ENCODE measurements at places on chromosomes 2 and 18. TPM values are rescaled to one million over a fixed set of nuclear protein-coding genes. Genes with fewer than 3 reads are reported as not detected.

Gene WDSUB1
- total RNA-seq: 12.1 TPM

Gene DGUOK
- total RNA-seq: 18.1 TPM

Gene CDK5R2
- not detected for total RNA-seq

Gene FAM124B
- total RNA-seq: 1.2 TPM

GRCh38 chr2:8235419-8235818, 446.4 kb upstream of the ID2 start:
- DNase-seq: no peak

GRCh38 chr2:231348173-231348572, 47.3 kb upstream of the B3GNT7 start:
- no peak for DNase-seq

- no peak for DNase-seq
These were observed 13.9 kb upstream of the UGT1A8 start for GRCh38 chr2:233603520-233603919.

DNA sequence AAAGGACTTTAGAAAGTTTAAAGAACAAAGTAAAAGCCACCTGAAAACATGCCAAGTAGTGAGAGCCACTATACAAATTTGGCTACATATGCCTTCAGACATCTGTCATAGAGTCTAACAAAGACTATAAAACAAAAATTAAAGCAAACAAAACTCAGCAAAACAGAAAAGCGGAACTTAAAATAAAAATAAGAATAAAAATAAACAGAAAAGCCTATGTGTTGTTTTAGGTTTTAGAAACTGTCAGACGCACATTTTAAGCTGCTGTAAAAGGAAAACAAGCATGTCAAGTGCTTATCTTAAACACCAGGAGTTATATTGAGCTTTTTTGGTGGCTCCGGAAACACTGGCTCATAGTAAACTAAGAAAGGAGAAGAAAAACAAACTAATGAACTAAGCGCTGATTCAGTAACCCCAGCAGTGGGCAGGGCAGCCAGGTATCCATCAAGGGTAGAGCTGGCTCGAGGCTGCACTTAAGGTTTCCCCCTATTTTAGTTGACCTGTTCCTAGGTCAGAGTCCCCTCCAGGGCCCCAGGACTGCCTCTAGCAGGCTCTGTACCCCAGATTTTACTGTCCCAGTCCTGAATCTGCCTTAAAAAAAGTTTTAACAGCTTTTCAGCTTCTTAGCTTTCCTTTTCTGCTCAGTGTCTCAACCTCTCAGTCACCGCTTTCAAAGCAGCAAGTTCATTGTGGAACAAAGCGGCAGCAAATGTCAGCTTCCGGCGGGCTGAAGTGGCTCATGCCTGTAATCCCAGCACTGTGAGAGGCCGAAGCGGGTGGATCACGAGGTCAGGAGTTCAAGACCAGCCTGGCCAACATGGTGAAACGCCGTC, 15.4 kb upstream of the RMC1 start:
- no peak for DNase-seq

DNA sequence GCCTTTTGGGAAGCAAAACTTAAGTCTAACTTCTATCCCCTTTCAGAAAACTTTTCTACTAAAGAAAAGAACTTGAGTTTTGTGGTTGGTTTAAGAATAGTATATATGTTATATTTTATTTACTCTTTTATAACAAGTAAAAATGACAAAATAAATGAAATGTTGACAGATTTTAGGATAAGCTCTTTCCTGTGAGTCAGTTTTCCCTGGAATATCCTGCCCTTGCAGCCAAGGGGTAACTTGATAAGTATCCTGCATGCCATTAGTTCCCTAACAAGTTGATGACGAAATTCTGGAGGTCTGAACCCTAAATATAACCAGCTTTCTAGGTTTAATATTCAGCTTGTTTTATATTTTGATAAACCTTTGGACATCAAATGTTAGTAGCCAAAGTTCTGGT, 7.3 kb upstream of the HTR2B start:
- DNase-seq: no peak

- no peak for DNase-seq
These were observed 455.5 kb upstream of the MEIS1 start for GRCh38 chr2:65979446-65979845.

DNA sequence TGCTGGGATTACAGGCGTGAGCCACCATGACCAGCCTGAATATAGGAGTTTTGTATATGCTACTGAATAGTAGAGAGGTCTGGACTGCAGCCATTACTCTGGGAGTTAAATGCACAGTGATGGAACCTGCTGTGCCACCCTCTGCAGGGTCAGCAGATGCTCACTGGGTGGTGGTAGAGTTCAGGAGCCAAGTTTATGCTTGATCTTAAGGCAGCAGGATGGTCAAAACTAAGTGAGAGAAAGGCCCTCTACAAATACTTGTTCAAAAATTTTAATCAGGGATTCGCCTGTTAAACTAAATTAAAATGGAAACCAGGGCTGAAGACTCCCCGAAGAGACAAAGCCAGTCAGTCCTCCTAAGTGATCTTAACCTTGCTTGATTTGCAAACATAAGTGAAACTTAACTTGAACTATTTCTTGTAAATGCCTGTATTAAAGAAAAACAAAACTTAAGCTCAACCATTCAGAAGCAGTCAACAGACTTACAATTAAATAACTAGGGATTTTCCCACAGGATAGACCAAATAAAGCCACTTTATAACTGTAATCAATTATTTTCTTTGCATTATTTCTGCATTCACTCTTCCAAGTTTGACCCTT, 4.2 kb upstream of the WDFY1 start:
- DNase-seq: no peak

DNA sequence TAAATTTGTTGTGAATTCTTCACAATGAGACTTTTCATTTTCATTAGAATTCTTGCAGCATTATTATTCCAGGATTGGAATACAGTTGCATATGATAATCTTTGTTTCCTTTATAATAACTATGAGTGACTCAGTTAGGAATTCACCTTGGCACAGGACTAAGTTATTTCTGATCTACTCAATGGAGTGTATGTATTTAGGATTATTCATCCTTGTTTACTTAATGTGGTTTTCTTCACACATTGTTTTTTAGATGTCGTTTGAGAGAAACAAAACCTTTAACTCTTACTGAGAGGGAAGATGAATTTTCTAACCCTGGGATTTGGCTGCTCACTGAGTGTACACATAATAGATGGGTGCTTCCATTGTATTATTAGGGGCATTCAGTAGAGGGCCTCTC, 970.1 kb downstream of the DPP10 start:
- DNase-seq: no peak

GRCh38 chr18:7872569-7872968, 305.5 kb downstream of the PTPRM start:
- no peak for DNase-seq

DNA sequence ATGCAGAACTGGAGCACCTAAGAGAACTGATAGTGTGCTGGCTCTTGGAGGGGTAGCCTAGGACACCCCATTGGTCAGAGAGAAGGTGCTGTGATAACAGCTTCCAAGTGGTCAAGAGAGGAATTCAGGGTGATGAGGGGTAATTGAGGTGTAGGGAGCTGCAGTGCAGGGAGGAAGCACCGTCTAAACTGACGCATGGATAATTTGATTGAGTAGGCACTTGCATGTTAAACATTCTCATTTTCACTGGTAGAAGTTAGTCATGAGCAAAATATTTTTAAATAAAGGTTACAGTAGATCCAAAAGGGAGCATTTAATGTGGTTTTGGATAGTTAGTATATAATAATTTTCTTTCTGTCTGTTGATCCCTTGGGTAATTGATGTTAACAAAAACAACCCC, 155.1 kb upstream of the TCF4 start:
- DNase-seq: no peak

DNA sequence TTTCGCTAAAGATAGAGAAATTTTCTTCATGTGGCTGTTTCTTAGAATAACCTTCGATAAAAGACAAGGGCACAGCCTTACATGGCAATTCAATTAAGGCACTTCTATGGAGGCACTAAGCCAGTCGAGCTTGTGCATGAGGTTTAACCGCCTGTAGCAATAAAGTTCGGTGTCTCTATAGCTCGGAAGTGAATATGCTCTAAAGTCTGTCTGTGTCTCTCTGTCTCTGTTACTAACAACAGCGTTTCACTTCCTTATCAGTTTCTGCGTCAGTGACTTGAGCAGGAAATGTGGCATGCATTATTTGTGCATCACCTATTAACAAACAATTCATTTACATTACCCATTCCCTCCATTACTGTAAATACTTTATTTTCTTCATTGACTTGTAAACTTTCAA, 365.1 kb upstream of the NETO1 start:
- no peak for DNase-seq

- peak; percentile 78 for DNase-seq
These were observed 1.5 kb upstream of the NR4A2 start for GRCh38 chr2:156333951-156334495.

GRCh38 chr2:219733106-219733505, 105.7 kb downstream of the SLC4A3 start:
- DNase-seq: no peak

GRCh38 chr2:186603286-186603685, 13.4 kb downstream of the ITGAV start:
- no peak for DNase-seq

GRCh38 chr18:1663879-1664705, 759.4 kb downstream of the ADCYAP1 start:
- DNase-seq: peak; percentile 64

GRCh38 chr2:152505495-152505906, 170.5 kb downstream of the FMNL2 start:
- DNase-seq: peak; percentile 55

Data from left ventricle myocardium superior (tissue), 1 donor.